T-helper 17 cell (primary cell): ENCODE measurements at places on chromosomes 3 and 15. TPM values are rescaled to one million over a fixed set of nuclear protein-coding genes. Genes with fewer than 3 reads are reported as not detected.

DNA sequence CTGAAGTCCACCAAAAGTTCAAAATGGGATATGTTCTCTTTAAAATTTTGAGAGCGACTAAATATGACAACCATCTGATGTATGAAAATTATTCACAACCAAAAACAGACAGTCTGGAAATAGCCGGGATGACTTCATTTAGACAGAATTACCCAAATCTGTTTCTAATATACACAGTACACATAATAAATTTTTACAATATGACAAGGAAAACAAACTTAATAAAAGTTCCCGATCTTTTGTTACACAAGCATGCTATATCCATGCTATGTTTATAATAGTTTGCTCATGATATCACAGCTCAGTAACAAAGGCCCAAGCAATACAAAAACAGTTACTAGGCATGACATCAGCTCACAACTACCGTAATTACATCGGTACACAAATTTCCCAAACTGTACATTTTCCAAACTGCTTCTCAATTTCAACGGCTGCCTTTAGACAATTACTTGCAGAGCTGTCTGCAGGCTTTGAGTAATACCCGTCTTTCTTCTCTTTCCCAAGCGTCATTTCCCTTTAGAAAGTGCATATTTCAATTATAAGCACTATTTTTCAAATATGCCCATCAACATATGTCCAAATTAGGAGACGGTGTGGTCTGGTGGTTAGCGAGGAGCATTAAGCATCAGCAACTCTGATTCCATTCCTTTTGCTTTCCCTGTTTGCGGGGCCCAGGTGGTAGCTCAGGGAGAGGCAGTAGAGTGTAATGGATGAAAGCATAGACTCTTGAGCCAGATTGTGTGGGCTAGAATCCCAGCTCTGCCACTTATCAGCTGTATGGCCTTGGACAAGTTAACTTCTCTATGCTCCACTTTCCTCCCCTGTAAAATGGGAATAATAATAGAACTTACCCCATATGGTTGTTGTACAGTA, 481.2 kb downstream of the FOXP1 start:
- H3K36me3 ChIP-seq: peaks cover 3% of the 10 kb centered on the region
- H3K4me1 ChIP-seq: peaks cover 56% of the 10 kb centered on the region
- H3K4me3 ChIP-seq: peak overlapping the region; percentile 79
- no peaks in the 10 kb centered on the region for H3K27me3 ChIP-seq
- H3K27ac ChIP-seq: peak overlapping the region; percentile 97

- no peak for DNase-seq
- H3K27me3 ChIP-seq: peaks cover 44% of the 10 kb centered on the region
- no peak overlapping the region for H3K27ac ChIP-seq
- H3K4me1 ChIP-seq: no peaks in the 10 kb centered on the region
- H3K36me3 ChIP-seq: peaks cover 5% of the 10 kb centered on the region
Measured at GRCh38 chr3:149314807-149315578, 18.4 kb downstream of the TM4SF18 start.

DNA sequence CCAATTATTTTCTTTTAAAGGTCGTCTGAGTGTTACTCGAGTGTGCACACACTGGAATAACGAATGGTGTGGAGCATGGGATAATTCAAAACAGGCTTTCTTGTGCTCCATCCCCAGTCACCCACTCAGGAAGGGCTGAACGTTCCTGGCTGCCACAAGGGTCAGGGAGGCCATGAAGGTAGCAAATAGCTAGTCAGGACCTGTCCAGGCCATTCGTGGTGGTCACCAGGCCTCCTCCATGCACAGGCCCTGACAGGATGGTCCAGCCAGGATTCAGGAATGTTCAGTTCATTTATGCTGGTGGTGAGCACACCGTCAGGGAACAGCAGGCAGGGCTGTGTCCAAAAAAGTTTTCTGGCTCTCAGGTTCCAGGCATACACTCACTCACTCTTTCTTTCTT, 11.7 kb upstream of the NR2E3 start:
- no peak for DNase-seq
- H3K4me1 ChIP-seq: no peaks in the 10 kb centered on the region
- H3K4me3 ChIP-seq: no peak overlapping the region
- H3K27ac ChIP-seq: no peak overlapping the region
- H3K36me3 ChIP-seq: peaks cover 4% of the 10 kb centered on the region
- peaks cover 42% of the 10 kb centered on the region for H3K27me3 ChIP-seq

DNA sequence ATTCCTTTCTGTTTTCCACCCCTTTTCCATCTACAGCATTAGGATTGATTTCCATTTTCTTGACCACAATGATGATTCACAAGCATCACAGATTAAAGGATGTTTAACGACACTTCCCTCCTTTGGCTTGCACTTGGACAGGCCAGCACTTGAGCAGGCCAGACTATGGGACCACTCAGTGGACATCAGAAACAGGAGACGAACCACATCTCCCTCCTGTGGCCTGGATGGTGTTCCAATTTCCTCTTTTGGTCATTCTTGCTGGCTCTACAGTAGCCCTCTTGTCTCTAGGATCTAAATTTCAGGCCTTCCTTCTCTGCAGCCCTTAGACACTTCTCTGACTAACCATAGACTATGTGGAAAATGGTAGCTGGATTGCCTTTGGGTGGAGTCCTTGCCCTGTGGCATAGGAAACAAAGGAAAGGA, 78.8 kb upstream of the BOC start:
- no peak for DNase-seq
- H3K4me1 ChIP-seq: no peaks in the 10 kb centered on the region
- no peaks in the 10 kb centered on the region for H3K36me3 ChIP-seq
- H3K27ac ChIP-seq: no peak overlapping the region

The B3GALNT1 gene
- total RNA-seq: 1.4 TPM

The CLDN16 gene
- not detected for total RNA-seq

The DISP2 gene
- total RNA-seq: 0.03 TPM
